Peyer's patch (tissue), 4 donors: ENCODE measurements at places on chromosomes 3 and 15. TPM values are rescaled to one million over a fixed set of nuclear protein-coding genes. Genes with fewer than 3 reads are reported as not detected.
A peak's percentile ranks its signal among the peaks of the same experiment; 100 is the strongest.

DNA sequence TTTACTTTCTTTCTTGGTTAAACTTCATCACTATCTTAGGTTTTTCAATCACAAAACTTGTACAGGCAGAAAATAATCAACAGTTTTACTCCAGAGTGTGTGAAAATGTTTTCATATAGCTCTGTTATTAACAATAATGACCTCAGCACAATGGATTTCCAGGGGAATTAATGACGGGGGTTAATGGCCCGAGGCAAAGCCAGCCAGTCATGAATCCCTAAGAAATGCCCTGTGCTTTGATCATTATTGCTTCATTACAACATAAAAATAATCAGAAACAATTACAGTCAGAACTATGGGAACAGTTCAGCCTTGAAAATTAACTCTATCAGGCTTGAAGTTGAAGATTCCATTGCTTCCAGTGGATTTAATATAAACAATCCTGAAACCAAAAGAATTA lies 875.4 kb downstream of the ROBO2 start:
- DNase-seq, result no peak
- H3K27ac ChIP-seq, result no peak overlapping the region

GRCh38 chr3:197440717-197441303 lies 115.0 kb downstream of the BDH1 start:
- H3K36me3 ChIP-seq, result no peaks in the 10 kb centered on the region
- H3K27ac ChIP-seq, result no peak overlapping the region
- no peaks in the 10 kb centered on the region for H3K27me3 ChIP-seq
- no peaks in the 10 kb centered on the region for H3K4me1 ChIP-seq
- no peak overlapping the region for H3K4me3 ChIP-seq

- no peaks in the 10 kb centered on the region for H3K4me1 ChIP-seq
- H3K4me3 ChIP-seq, result no peak overlapping the region
- no peaks in the 10 kb centered on the region for H3K36me3 ChIP-seq
- no peak for DNase-seq
Observed at GRCh38 chr3:130462089-130462488, 54.9 kb upstream of the COL6A6 start.

- H3K27me3 ChIP-seq, result no peaks in the 10 kb centered on the region
- no peaks in the 10 kb centered on the region for H3K36me3 ChIP-seq
- no peak for DNase-seq
- H3K4me1 ChIP-seq, result peaks cover 37% of the 10 kb centered on the region
Observed at GRCh38 chr3:191353022-191353777, 22.9 kb upstream of the UTS2B start.

GRCh38 chr3:186369217-186369616 lies 7.2 kb upstream of the DGKG start:
- no peaks in the 10 kb centered on the region for H3K27me3 ChIP-seq
- peaks cover 4% of the 10 kb centered on the region for H3K4me1 ChIP-seq
- H3K36me3 ChIP-seq, result no peaks in the 10 kb centered on the region
- no peak overlapping the region for H3K27ac ChIP-seq
- no peak overlapping the region for H3K4me3 ChIP-seq
- no peak for DNase-seq

- no peak for DNase-seq
- no peak overlapping the region for H3K27ac ChIP-seq
- no peaks in the 10 kb centered on the region for H3K27me3 ChIP-seq
Observed at GRCh38 chr3:69379661-69380060, 6.2 kb downstream of the FRMD4B start.

DNA sequence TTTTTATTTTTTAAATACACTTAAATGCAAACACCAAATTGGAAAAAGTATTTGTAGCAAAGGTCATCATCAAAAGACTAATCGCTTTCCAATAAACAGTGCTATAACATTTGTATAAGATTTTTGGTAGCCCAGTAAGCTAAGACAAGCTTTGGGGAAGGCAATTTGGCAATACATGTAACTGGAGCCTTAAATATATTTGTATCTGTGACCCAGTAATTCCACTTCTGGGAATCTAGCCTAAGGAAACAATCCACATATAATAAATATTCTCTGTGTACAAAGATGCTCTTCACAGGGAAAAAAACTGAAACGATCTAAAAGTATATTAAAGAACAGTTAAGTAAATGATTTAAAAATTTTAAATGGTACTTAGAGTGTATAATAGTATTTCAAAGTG lies 65.5 kb upstream of the TJP1 start:
- H3K36me3 ChIP-seq, result no peaks in the 10 kb centered on the region
- H3K27ac ChIP-seq, result no peak overlapping the region
- H3K4me3 ChIP-seq, result no peak overlapping the region
- no peaks in the 10 kb centered on the region for H3K27me3 ChIP-seq
- no peak for DNase-seq
- no peaks in the 10 kb centered on the region for H3K4me1 ChIP-seq

DNA sequence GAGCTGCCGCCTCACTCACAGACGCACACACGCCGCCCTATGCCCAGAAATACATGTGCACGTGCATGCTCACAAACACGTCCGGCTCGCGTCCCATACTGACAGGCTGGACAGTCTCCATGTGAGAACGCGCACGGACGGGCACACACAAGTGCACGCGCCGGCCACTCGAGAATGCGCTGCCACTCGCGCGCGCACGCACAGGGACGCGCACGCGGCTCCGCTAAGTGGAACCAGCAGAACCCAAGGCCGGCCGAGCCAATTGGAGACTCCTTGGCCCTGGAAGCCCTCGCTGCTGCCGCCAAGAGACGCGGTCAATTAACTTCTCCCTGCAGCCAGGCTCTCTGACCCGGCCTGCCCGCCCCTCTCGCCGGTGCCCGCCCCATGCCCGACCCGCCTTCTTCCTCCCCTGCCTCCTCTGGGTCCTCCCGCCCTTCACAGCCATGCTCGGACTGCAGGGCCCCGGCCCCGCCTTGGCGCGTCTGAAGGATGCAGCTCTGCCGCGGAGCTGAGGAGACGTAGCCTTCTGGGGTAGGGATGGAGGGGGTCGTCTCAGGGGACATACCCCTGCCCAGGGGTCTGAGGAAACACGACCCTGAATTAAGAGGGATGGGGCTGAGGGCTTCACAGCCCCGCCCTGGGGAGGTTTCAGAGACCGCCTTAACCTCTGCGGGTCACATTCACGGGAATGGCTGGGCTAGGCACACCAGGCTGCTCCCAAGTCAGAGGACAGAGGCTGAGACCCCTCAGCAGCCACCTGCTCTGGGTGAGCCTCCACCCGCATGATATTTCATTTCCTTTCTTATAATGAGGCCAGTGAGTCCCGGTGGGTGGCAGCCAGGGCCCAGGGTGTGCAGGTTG lies 15.0 kb downstream of the PTH1R start:
- H3K4me3 ChIP-seq, result peak overlapping the region; percentile 43
- H3K27me3 ChIP-seq, result no peaks in the 10 kb centered on the region
- no peaks in the 10 kb centered on the region for H3K36me3 ChIP-seq
- DNase-seq, result peak; percentile 68

GRCh38 chr3:14412831-14413380 lies 10.5 kb downstream of the SLC6A6 start:
- no peak overlapping the region for H3K27ac ChIP-seq
- no peaks in the 10 kb centered on the region for H3K4me1 ChIP-seq
- DNase-seq, result no peak

DNA sequence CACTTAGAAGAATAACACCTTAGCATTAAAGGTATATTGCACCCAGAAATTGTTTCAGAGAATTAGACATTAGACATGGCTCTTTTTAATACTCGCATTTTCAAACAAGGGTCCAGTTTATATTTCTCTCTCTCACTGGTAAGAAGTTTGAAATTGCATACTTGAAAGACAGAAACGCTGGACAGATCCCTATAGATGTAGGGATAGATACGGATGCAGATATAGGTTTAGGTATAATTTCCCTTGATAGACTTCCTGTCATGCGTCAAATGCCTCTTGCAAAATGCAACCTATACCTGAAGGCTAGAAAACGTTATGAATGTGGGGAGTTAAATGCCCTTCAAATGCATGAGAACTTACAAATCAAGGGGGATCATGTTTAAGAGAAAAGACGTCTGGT lies 99.4 kb upstream of the BCL6 start:
- H3K4me1 ChIP-seq, result no peaks in the 10 kb centered on the region
- no peak for DNase-seq
- H3K27ac ChIP-seq, result no peak overlapping the region

- peak overlapping the region; percentile 78 for H3K27ac ChIP-seq
- no peak for DNase-seq
- no peaks in the 10 kb centered on the region for H3K27me3 ChIP-seq
- no peak overlapping the region for H3K4me3 ChIP-seq
Observed at GRCh38 chr3:4078903-4079302, 224.3 kb upstream of the SETMAR start.

SEC61A1 gene
- 75.1 TPM for total RNA-seq

PLSCR5 gene
- total RNA-seq, result not detected

SLC24A5 gene
- total RNA-seq, result not detected

ISL2 gene
- total RNA-seq, result not detected

CHRNA7 gene
- total RNA-seq, result 10.7 TPM
